ENCODE measurements at places on chromosomes 2 and 18.

DNA sequence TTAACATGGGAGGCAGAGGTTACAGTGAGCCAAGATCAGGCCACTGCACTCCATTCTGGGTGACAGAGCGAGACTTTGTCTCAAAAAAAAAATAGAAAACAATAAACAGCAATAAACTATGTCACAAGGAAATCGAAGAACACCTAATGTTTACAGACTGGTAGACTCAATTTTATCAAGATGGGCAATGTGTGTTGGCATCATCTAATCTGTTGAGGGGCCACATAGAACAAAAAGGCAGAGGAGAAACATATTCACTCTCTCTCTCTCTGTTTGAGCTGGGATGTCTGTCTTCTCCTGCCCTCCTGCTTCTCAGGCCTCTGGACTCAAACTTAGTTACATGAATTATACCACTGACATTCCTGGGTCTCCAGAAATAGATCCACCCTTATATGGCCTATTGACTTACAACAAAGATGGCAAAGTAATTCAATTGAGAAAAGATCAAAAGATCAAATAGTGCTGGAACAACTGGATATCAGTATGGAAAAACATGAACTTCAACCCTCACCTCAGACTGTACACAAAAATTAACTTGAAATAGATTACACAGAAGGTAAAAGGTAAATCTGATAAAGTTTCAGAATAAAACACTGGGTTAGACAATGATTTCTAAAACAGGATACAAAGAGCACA is 703.8 kb upstream of the CRIM1 start:
- no peak for DNase-seq

DNA sequence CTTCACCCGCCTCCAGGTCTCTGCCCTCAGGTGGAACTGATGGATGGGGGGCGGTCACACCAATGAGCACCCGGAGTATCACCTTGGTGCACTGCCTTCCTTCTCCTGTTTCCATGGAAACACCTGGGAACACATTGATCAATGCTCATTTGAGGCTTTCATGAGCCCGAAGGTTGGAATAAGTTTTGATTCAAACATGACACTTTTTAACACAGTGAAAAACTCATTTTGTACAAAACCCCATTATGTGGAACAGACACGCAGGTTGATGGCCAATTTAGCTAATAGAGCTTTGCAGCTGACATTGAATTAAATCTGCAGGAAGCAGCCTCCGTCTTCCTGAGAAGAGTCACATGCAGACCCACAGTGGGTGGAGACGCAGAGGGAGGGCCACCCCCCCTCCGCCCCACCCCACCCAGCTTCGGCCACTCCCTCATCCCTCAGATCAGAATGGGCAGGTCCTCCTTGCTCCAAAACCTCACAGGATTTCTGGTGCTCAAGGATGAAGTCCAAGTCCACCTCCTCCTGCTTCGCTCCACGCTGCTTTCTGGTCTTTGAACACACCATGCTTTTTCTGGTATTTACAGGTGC is 96.0 kb upstream of the MYCN start:
- DNase-seq = no peak

DNA sequence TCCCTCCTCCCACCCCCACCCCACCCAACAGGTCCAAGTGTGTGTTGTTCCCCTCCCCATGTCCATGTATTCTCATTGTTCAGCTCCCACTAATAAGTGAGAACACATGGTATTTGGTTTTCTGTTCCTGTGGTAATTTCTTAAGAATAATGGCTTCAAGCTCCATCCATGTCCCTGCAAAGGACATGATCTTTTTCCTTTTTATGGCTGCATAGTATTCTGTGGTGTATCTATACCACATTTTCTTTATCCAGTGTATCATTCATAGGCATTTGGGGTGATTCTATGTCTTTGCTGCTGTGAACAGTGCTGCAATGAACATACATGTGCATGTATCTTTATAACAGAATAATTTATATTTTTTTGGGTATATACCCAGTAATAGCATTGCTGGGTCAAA is 12.3 kb upstream of the ASAP2 start:
- DNase-seq = no peak

GRCh38 chr2:225017713-225018112 is 24.6 kb downstream of the DOCK10 start:
- no peak for DNase-seq

DNA sequence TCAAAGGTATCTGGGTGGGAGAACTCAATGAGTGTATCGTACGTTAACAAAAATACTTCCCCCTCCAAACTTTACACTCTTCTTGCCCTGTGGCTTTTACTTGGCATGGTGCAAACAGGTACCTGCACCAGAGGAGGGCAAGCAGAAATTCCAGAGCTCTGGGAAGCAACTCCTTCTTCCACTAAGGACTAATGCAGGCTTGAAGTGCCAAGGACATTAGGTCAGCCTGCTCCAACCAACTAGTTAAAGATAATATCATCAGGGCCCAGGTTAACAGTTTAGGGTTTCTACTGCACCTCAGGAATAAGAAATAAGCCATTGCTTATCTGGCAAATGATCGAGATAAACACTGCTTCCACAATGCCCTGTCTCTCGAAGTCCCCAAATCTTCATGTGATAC is 70.4 kb downstream of the LRPPRC start:
- no peak for DNase-seq

GRCh38 chr18:38751898-38752297 is 1186.3 kb upstream of the CELF4 start:
- no peak for DNase-seq

GRCh38 chr2:197198890-197199289 is 111.7 kb downstream of the ANKRD44 start:
- DNase-seq = no peak

- DNase-seq = no peak
Observed at GRCh38 chr18:69838620-69839411, 108.9 kb downstream of the CD226 start.

DNA sequence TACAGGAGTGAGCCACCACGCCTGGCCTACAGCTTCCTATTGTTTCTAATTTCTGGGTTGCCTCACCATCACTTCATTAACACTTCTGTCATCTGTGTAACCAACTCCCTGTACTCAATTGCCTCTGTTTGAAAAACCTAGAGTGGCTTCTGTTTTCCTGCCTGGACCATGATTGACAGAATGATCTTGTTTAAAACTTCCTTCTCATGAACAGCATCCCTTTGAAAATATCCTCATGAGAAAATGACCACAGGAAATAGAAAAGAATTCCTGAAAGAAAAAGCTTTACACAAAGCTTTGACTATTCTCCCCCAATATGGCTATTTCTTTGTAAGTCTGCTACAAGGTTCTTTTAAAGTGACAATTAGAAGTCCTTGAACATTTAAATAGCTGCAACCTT is 672.3 kb downstream of the ARHGAP15 start:
- DNase-seq = no peak

DNA sequence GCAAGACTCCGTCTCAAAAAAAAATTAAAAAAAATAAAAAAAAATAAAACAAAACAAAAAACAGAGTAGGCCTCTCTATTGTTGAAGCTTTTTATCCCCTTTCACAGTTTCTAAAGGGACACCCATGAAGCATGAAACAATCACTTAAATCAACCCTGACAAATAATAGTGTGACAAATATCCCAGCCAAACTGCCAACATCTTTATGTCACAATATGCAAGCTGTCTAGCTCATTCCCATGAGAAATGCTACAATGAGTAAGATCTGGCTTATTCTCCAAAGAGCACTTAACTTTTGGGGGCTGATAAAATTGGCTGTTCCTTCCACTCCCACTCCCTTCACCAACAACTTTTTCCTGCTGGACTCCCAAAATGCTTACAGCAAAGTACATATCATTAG is 21.7 kb upstream of the ABCA12 start:
- DNase-seq = peak; percentile 16

GRCh38 chr2:67532387-67532786 is 135.3 kb downstream of the ETAA1 start:
- DNase-seq = no peak

- DNase-seq = peak; percentile 58
Observed at GRCh38 chr2:9473985-9474360, 378 bp upstream of the IAH1 start.

- no peak for DNase-seq
Observed at GRCh38 chr18:74905247-74905646, 303.7 kb downstream of the PTGR3 start.

GRCh38 chr2:119473621-119474370 is 42.1 kb downstream of the TMEM37 start:
- no peak for DNase-seq

DNA sequence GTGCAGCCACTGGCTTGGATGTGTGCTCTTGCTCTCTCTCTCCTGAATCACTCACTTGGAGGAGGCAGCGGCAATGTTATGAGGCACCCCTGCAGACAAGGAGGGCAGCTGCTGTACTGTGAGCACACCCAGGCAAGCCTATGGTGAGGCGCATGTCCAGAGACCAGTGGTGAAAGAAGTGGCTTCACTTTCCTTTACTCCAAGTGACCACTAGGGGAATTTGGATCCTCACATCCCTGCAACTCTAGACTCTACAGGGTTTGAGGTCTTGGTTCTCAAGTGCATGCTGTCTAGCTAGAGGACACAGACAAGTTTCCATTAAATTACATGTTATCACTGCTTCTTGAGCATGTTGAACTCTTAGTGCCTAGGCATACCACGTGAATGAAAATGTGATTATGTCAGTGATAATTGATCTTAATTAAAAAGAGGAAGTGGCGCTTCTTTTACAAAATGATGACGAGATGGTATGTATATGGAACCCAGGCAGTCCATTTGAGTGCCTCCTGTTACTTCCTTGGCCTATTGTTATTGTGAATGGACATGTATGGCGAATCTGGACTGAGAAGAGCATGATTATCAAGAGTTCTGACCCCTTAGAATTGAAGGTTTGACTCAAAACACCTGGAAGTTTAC is 181.0 kb upstream of the CDH2 start:
- DNase-seq = peak; percentile 7

DNA sequence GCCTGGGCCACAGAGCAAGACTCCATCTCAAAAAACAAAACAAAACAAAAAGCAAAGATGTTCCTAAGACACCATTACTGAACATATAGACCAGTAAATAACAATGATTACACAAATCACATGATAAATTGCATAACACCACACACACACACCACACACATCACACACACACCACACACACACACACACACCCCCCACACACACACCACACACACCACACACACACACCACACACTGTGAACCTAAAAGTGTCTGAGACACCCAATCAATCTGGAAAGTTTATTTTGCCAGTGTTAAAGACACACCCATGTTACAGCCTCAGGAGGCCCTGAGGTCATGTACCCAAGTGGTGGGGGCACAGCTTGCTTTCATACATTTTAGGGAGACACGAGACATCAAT is 62.6 kb upstream of the ASAP2 start:
- DNase-seq = no peak

DNA sequence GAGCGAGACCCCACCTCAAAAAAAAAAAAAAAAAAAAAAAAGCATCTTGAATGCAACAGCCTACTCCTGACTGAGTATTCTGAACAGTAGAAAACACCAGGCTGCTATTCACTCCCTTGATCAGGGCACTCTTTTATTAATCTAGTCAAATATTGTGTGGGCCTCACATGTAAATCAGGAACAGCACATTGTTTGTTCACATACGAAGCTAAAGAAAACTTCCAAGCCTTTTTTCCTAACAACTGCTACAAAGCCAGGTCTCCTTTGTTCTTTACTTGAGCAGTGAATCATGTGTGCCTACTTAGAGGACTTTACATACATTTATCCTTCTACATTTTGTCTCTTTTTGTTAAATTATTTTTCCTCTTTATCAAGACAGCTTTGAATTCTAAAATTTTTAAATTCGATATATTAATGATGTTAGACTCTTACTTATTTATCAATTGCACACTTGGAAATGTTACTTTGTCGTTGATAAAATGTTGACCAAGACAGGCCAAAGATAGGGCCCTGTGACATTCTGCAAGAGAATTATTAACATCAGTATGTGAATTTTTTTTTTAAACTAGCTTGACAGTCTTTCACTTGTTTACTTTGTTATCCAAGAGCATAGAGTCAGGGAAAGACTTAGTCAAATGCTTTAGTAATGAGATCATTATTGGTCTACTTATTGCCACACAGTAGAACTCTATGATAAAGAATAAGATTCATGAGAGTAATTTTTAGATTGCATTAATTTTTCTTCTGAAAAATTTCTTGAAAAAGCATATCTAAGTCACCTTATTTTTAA is 13.2 kb downstream of the SPATS2L start:
- peak; percentile 77 for DNase-seq

GRCh38 chr2:240351088-240351741 is 84.2 kb upstream of the GPC1 start:
- DNase-seq = peak; percentile 34

DNA sequence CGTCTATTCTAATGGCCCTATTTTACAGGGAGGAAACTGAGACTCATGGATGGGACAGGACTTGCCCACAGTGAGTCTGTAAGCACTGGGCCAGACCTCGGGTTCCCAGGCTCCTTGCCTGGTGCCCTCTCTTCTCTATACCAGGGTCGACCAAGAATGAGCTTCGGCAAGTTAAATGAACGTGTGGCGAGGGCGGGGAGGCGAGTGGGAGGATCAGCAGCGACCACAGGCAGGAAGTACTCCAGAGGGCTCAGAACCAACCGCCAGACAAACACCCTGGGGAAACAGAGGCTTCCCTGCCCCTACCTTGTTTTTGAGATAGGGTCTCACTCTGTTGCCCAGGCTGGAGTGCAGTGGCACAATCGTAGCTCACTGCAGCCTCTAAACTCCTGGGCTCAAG is 177.7 kb upstream of the SMAD2 start:
- no peak for DNase-seq

GRCh38 chr2:39216346-39217191 is 27.2 kb downstream of the CDKL4 start:
- DNase-seq = no peak

GRCh38 chr18:58788470-58788869 is 76.2 kb upstream of the ZNF532 start:
- DNase-seq = no peak

DNA sequence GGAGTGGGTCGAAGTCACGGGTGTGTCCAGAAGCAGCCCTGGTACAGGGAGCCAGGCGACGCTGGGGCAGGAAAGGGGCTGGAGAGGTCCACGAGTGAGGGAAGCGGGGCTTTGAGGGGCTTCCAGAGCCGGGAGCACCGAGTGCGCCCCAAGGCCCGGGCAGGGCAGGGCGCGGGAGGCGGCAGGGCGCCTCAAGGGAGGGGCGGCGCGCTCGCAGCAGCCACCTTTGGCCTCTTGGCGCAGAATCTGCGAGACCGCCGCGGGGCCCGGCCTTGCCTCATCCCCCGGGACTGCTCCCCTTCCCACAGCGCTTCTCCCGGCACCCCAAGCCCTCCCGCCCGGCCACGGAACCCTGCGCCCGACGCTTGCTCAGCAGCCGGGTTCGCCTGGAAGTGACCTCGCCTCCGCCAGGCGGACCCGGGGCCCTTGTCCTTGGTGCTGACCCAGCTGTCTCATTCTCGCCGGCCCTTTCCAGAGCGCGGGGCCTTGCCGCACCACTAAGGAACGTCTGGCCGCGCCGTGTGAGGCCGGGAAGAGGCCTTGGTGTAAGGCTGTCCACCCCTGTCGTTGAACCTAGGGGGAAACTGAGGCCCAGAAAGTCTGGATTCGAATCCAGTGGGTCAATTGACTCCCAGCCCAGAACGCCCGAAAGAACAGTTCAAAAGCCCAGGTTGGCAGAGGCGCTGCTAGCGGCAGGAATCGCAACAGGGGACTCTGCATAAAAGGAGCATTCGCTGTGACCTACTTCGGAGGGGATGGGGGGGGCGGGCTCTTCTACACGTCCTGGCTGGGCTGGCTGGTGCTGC is 584 bp upstream of the DNER start:
- peak; percentile 87 for DNase-seq

- DNase-seq = peak; percentile 62
Observed at GRCh38 chr2:40043191-40043590, 264.1 kb upstream of the THUMPD2 start.

Measured in GM23248 (cell line).